NCI-H1092 (cell line): ENCODE measurements at places on chromosomes 3 and 15.

DNA sequence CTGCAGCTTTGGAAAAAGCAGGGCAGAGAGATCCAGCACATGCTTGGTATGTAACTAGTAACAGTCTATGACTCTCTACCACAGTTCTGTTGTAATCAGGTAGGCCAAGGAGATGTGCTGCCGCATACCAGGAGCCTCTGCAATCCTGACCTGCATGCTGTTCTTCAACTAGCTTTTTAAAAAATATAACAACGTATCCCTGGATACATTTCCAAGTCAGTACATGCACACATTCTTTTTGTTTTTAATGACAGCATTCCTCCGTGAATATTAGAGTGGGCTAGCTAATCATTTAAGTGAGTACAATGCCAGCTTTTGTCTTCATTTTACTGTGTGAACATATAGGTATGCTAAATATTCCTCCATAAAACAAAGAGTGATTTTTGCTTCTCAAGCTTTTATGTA is 437.8 kb downstream of the RBMS3 start:
- no peak for DNase-seq

DNA sequence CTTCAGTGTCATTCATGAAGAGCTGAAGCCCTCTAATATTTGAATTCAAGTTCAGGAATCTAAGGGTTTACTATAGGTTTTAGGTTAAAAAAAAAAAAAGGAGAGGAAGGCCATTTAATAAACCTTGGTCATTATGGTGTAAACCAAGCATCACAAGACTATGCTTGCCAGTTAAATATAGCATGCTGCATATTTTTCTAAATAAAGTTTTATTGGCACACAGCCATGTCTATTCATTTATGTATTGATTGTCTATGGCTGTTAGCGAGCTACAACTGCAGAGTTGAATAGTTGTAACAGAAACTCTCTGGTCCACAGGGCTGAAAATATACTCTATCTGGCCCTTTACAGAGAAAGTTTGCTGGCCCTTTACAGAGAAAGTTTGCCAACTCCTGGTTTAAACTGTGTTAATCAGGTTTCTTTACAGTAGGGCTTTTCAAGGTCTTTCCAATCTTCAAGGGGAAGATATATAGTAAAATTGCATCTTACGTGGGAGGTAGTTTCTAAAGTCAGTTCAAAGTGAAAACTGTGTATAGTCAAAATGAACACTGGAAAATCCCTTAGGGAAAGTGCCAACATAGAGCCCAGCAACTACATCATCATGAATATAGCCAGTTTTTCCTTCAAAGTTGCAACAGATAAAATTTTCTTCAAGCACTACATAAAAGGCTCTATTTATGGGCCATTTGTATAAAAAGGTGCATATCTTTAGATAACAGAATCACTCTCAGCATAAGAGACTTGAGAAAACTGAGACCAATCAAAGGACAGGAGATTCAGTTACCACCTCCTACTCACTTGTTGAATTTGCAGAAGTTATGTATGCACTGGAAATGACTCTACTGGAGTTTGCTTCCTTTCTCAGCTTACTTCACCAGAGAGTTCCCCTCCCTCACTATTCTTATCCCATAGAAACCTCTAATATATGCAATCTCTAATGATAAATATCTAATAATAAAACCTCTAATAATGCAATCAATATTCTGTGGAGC is 49.7 kb upstream of the FRMD4B start:
- no peak for DNase-seq

GRCh38 chr15:40353697-40354096 is 2.9 kb downstream of the PHGR1 start:
- DNase-seq = no peak

- no peak for DNase-seq
Observed at GRCh38 chr15:70698426-70698825, 64.9 kb downstream of the UACA start.

- no peak for DNase-seq
Observed at GRCh38 chr3:172461530-172462138, 13.4 kb upstream of the GHSR start.

- no peak for DNase-seq
Observed at GRCh38 chr15:76678766-76679165, 226.4 kb downstream of the SCAPER start.

GRCh38 chr15:83094583-83094982 is 12.9 kb upstream of the TM6SF1 start:
- DNase-seq = no peak

- DNase-seq = no peak
Observed at GRCh38 chr3:101509811-101510210, 3.2 kb downstream of the SENP7 start.

GRCh38 chr3:187072511-187072910 is 66.8 kb downstream of the RPL39L start:
- DNase-seq = no peak
